Astrocyte (in vitro differentiated cells and primary cell): ENCODE measurements at places on chromosomes 13 and 19. TPM values are rescaled to one million over a fixed set of nuclear protein-coding genes. Genes with fewer than 3 reads are reported as not detected.

PCID2 gene
- total RNA-seq = 29.6 and 31.5 TPM in 2 replicates

DNA sequence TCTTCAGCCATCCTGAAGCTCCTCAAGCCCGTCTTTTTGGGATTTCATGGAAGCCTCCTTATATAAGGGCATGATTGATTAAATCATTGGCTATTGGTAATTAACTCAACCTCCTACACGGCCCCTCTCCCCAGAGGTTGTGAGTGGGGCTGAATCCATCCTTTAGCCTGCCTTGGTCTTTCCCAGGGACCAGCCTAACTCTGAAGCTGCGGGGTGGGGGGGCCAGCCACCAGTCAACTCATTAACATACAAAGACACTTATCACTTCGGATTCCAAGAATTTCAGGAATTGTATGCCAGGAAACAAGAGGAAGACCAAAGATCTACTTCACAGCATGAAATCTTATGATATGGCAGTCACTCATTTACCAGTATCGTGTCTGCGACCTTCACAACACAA, 9.9 kb downstream of the COL4A1 start:
- no peak for DNase-seq
- H3K4me1 ChIP-seq = peaks cover 19% of the 10 kb centered on the region
- no peak overlapping the region for H3K27ac ChIP-seq
- no peaks in the 10 kb centered on the region for H3K27me3 ChIP-seq

- no peaks in the 10 kb centered on the region for H3K27me3 ChIP-seq
- peaks cover 6% of the 10 kb centered on the region for H3K36me3 ChIP-seq
- peaks cover 13% of the 10 kb centered on the region for H3K4me1 ChIP-seq
- H3K4me3 ChIP-seq = no peak overlapping the region
- H3K27ac ChIP-seq = no peak overlapping the region
Measured at GRCh38 chr13:44938854-44939253, 50.4 kb downstream of the NUFIP1 start.

DNA sequence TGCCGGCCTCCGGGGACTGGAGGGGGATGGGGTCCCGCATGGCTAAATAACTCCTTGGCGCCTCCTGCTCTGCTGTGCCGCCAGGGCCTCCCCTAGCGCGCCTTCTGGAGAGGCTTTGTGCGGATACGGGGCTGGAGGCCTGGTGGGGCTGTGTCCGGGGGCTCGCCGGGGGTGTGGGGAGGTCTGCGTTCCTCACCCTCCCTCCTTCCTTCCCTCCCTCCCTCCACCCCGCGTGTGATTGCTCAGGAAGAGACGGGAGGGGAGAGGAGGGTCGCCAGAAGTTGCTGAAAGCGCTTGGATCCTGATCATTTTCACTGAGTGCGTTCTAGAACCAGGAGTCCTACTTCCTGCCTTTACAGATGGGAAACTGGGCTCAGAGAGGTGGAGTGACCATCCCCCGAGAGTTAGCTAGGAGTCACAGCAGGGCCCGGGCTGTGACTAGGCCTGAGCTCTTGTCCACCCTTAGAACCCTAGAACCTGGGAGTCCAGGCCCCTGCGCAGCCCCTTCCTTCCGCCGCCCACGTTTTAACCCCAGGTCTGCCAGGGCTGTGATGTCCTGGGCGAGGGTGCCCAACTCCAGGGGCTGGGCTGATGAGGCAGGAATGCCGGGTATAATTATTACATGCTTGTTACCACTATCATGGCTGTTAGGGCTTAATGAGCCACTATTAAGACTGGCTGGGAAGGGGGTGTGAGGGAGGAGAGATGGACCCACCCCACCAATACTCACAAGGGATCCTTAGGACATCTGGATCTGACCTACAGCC, 782 bp upstream of the JUND start:
- peaks cover 24% of the 10 kb centered on the region for H3K4me1 ChIP-seq
- peak overlapping the region; percentile 99 for H3K27ac ChIP-seq
- peaks cover 4% of the 10 kb centered on the region for H3K36me3 ChIP-seq
- no peaks in the 10 kb centered on the region for H3K27me3 ChIP-seq
- peak; percentile 79 for DNase-seq

GJA3 gene
- total RNA-seq = 0.59 and 0.72 TPM in 2 replicates

CGB5 gene
- 2.0 and 6.5 TPM in 2 replicates for total RNA-seq

DNA sequence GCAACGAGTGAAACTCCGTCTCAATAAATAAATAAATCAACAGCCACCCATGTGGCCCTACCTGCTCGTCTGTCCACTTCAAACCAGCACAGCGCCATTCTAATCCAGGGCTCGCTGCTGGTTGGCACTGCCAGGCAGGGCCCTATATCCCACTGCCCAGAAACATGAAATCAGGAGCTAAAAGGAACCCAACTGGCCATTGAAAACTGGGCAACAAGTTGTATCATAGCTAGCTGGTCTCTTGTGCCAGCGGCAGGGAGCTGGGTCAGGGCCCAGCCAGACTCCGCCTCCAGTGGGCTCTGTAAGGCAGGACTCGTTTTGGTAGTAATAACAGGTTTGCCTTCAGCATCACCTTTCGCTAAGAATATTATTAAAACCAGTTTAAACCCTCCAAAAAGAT, 39.3 kb downstream of the GGACT start:
- H3K4me1 ChIP-seq = peaks cover 5% of the 10 kb centered on the region
- no peak overlapping the region for H3K4me3 ChIP-seq
- H3K27me3 ChIP-seq = no peaks in the 10 kb centered on the region
- H3K27ac ChIP-seq = no peak overlapping the region
- H3K36me3 ChIP-seq = no peaks in the 10 kb centered on the region

GRCh38 chr19:5141850-5142724, 173.2 kb downstream of the KDM4B start:
- DNase-seq = no peak
- peaks cover 36% of the 10 kb centered on the region for H3K4me1 ChIP-seq
- H3K27me3 ChIP-seq = no peaks in the 10 kb centered on the region

GRCh38 chr19:40613690-40614621, 12.8 kb downstream of the LTBP4 start:
- H3K4me3 ChIP-seq = peak overlapping the region; percentile 66
- H3K27ac ChIP-seq = peak overlapping the region; percentile 90
- peak; percentile 81 for DNase-seq
- H3K4me1 ChIP-seq = peaks cover 41% of the 10 kb centered on the region

GRCh38 chr19:39738814-39739213, 985 bp upstream of the CLC start:
- no peak overlapping the region for H3K27ac ChIP-seq
- no peak for DNase-seq
- peaks cover 2% of the 10 kb centered on the region for H3K27me3 ChIP-seq
- no peak overlapping the region for H3K4me3 ChIP-seq
- H3K36me3 ChIP-seq = no peaks in the 10 kb centered on the region
- H3K4me1 ChIP-seq = no peaks in the 10 kb centered on the region

NLRP11 gene
- not detected in 2 replicates for total RNA-seq

ZNF700 gene
- total RNA-seq = not detected in 2 replicates

DNA sequence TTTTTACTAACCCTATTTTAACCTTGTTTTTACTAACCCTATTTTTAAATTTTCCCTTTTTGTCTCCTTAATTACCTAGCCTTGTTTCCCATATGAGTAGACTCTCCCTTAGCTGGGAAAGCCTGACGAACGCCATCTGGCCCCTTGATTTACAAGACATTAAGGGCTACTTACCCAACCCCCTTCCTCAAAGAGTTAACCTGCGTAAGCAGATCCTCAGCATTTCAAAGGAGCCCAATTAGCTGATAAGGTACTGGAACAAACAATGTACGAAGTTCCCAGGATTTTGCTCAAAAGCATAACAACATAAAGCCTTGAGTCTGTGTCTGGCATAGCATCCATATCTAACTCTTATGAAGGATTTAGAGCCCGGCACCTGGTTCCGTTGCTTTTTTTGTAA, 4.7 kb upstream of the MVB12A start:
- no peak overlapping the region for H3K27ac ChIP-seq
- H3K27me3 ChIP-seq = peaks cover 29% of the 10 kb centered on the region
- no peak for DNase-seq

DNA sequence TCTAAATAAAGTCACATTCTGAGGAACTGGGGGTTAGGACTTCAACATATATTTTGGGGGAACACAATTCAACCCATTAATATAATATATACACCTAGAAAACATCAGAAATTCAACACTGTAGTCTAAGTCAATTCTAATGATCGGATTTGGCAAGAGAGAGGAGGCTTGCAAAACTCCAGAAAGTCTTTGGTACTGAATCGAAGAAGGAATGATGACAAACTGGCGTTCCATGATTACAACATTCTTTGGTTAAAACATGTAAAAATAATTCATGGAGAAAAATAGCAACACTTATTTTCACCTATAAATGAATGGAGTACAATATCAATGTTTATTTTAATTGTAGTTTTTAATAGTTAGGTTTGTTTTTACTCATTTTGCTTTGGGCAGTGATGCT, 62.4 kb downstream of the MBNL2 start:
- H3K4me1 ChIP-seq = peaks cover 26% of the 10 kb centered on the region
- no peak overlapping the region for H3K27ac ChIP-seq
- H3K4me3 ChIP-seq = no peak overlapping the region
- H3K27me3 ChIP-seq = no peaks in the 10 kb centered on the region
- no peak for DNase-seq

- H3K4me1 ChIP-seq = no peaks in the 10 kb centered on the region
- H3K27me3 ChIP-seq = peaks cover 10% of the 10 kb centered on the region
- H3K36me3 ChIP-seq = no peaks in the 10 kb centered on the region
- DNase-seq = no peak
- no peak overlapping the region for H3K4me3 ChIP-seq
Measured at GRCh38 chr13:99173606-99174005, 27.0 kb upstream of the UBAC2 start.

- peaks cover 15% of the 10 kb centered on the region for H3K4me1 ChIP-seq
- peak overlapping the region; percentile 87 for H3K27ac ChIP-seq
- peak; percentile 76 for DNase-seq
Measured at GRCh38 chr19:33795370-33796163, 1.1 kb upstream of the KCTD15 start.

- peaks cover 11% of the 10 kb centered on the region for H3K27me3 ChIP-seq
- H3K4me3 ChIP-seq = no peak overlapping the region
- peak; percentile 18 for DNase-seq
- H3K36me3 ChIP-seq = no peaks in the 10 kb centered on the region
- H3K27ac ChIP-seq = no peak overlapping the region
Measured at GRCh38 chr19:6318772-6319171, 14.6 kb downstream of the ACER1 start.

GRCh38 chr19:46209051-46209450, 20.5 kb upstream of the IGFL1 start:
- H3K27ac ChIP-seq = no peak overlapping the region
- H3K4me1 ChIP-seq = no peaks in the 10 kb centered on the region
- no peak overlapping the region for H3K4me3 ChIP-seq
- H3K36me3 ChIP-seq = no peaks in the 10 kb centered on the region

DNA sequence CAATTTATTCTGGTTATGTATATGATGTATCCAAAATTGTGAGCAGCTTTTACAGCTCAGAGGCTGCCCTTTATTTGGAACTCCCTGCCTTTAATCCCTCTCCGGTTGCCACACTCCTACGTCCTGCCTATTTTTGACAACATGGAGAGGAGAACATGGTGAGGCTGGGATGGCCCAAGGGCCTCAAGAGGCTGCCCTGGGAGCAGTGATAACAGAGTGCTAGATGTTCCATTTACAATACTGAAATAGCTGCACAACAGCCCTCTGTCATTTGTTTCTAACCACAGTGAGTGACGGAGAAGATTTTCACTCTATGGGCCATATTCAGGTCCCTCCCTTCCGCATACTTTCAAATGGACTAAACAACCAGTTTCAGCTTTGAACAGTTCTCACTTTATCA, 33.4 kb downstream of the STARD13 start:
- H3K27me3 ChIP-seq = no peaks in the 10 kb centered on the region
- peaks cover 48% of the 10 kb centered on the region for H3K4me1 ChIP-seq
- no peak overlapping the region for H3K4me3 ChIP-seq
- H3K36me3 ChIP-seq = peaks cover 6% of the 10 kb centered on the region

GRCh38 chr13:109384491-109385241, 401.7 kb downstream of the IRS2 start:
- H3K27me3 ChIP-seq = no peaks in the 10 kb centered on the region
- H3K36me3 ChIP-seq = no peaks in the 10 kb centered on the region
- H3K27ac ChIP-seq = peak overlapping the region; percentile 64

TNFSF9 gene
- total RNA-seq = 2.3 and 2.4 TPM in 2 replicates

ZNF880 gene
- 8.3 and 11.0 TPM in 2 replicates for total RNA-seq

CNFN gene
- total RNA-seq = 0.61 and 2.5 TPM in 2 replicates

DNA sequence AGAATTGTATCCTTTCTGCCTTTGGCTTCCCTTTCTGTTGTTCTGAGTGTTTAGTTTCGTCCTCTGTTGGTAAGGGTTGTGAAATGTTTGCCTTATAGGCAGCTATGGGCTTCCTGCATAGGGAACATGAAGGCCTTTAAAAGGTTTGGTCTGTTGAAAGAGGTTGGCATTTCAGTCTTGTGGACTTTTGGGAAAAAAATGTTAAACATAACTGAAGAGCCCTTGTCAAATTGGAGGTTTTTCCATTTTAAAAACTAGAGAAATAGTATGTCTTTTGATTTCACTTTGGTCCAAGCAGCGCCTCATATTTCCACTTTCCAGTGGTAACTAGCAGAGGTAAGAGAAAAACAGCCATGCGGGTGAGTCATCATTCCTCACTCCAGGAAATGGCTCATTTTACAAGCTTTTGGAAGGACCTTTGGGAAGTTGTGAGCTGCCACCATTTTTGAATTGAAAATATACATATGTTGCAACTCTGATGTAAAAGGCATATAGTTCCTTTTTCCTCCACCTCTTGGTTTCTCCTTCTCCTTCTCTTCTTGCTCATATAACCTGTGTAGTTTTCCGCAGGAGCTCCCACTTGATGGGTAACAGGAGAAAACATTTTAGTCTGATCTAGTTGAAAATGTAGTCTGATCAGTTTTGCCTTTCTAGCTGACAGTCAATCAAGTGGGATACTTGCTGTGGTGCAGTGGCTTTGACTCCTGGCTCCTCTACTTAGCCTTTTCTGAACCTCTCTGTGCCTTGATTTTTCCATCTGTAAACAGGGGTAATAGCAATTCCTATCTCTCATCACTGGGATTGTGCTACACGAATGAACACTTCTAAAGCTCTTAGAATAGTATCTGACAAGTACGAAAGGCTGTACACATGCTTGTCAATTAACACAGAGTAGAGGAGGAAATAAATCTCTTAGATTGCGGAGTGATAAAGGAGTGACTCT, 23.0 kb downstream of the GPC6 start:
- H3K27me3 ChIP-seq = no peaks in the 10 kb centered on the region
- peak; percentile 91 for DNase-seq
- H3K4me3 ChIP-seq = no peak overlapping the region
- peak overlapping the region; percentile 82 for H3K27ac ChIP-seq
- H3K4me1 ChIP-seq = peaks cover 24% of the 10 kb centered on the region

GRCh38 chr13:63389756-63390155, 1974.1 kb upstream of the PCDH20 start:
- H3K27ac ChIP-seq = no peak overlapping the region
- no peaks in the 10 kb centered on the region for H3K27me3 ChIP-seq
- no peaks in the 10 kb centered on the region for H3K36me3 ChIP-seq
- H3K4me3 ChIP-seq = no peak overlapping the region
- DNase-seq = no peak

- no peak overlapping the region for H3K27ac ChIP-seq
- H3K4me1 ChIP-seq = peaks cover 5% of the 10 kb centered on the region
Measured at GRCh38 chr13:106143392-106143791, 392.1 kb downstream of the EFNB2 start.

GRCh38 chr19:35291259-35291658, 702 bp upstream of the MAG start:
- no peak overlapping the region for H3K27ac ChIP-seq
- DNase-seq = no peak

SLC25A41 gene
- total RNA-seq = 0.55 and 0.75 TPM in 2 replicates

GPR183 gene
- total RNA-seq = 4.9 and 5.6 TPM in 2 replicates

GRCh38 chr19:401866-402511, 7.0 kb downstream of the C2CD4C start:
- H3K27me3 ChIP-seq = no peaks in the 10 kb centered on the region
- DNase-seq = no peak
- no peaks in the 10 kb centered on the region for H3K36me3 ChIP-seq
- no peak overlapping the region for H3K4me3 ChIP-seq

GRCh38 chr13:110644892-110645521, 29.7 kb downstream of the NAXD start:
- no peak overlapping the region for H3K27ac ChIP-seq
- peaks cover 8% of the 10 kb centered on the region for H3K36me3 ChIP-seq
- peak; percentile 48 for DNase-seq
- no peaks in the 10 kb centered on the region for H3K27me3 ChIP-seq
